ENCODE measurements at places on chromosomes 13 and 19.

DNA sequence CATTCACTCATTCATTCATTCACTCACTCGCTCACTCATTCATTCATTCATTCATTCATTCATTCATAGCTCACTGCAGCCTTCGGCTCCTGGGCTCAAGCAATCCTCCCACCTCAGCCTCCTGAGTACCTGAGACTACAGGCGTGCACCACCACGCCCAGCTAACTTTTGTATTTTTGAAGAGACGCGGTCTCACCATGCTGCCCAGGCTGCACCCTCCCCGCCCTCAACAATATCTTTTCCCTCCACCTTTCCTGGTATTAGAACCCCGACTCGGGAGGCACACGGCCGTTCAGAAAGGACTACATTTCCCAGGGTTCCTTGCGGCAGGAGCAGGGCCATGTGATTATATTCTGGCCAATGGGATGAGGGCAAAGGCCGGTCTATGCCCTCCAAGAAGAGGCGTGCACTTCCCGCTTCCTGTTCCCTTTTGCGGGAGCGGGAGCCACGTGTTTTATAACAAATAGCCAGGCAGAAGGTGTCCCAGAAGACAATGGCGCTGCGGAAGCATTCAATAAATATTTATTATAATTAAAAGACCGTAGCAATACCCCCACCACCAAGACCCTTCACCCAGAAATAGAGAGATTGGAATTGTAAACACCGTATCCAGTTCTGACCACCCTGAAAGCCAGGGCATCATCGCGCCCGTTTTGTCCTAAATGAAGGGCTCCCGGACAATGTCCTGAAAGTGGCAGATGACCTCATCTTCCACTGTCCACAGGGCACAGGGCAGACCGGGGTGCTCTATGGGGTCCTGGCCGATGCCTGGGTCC, 15.9 kb downstream of the TICAM1 start:
- DNase-seq = peak; percentile 82

- DNase-seq = no peak
These were observed 1.3 kb downstream of the FOXA3 start for GRCh38 chr19:45865269-45865948.

DNA sequence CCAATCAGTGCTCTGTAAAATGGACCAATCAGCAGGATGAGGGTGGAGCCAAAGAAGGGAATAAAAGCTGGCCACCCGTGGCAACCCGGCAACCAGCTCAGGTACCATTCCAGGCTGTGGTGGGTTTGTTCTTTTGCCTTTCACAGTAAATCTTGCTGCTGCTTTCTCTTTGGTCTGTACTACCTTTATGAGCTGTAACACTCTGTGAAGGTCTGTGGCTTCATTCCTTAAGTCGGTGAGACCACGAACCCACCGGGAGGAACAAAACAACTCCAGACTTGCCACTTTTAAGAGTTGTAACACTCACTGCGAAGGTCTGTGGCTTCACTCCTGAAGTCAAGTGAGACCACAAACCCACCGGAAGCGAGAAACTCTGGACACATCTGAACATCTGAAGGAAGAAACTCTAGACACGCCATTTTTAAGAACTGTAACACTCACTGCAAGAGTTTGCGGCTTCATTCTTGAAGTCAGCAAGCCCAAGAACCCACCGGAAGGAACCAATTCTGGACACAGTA, 16.5 kb upstream of the SPACA6 start:
- no peak for DNase-seq

DNA sequence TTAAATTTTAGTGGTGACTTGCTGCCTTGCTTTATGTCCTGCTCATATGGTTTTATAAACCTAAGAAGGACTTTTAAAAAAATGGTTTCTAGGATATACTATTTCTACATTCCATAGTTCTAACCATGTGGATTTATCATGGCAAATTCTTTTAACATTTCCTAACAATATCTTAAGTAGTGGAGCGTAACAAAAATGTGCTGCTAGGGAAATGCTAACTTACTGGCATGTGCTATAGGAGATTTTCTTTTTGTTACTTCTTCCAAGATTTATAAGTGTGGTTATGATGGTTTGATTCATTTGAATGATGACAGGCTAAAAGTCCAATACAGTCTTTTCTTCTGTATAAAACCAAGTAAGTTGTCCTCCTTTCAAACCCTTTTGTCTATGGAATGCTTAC, 713.7 kb downstream of the SLITRK1 start:
- DNase-seq = no peak

GRCh38 chr13:111789011-111789410, 277.9 kb upstream of the SOX1 start:
- DNase-seq = no peak

- no peak for DNase-seq
These were observed 2.6 kb downstream of the OR10H5 start for GRCh38 chr19:15790096-15790495.

DNA sequence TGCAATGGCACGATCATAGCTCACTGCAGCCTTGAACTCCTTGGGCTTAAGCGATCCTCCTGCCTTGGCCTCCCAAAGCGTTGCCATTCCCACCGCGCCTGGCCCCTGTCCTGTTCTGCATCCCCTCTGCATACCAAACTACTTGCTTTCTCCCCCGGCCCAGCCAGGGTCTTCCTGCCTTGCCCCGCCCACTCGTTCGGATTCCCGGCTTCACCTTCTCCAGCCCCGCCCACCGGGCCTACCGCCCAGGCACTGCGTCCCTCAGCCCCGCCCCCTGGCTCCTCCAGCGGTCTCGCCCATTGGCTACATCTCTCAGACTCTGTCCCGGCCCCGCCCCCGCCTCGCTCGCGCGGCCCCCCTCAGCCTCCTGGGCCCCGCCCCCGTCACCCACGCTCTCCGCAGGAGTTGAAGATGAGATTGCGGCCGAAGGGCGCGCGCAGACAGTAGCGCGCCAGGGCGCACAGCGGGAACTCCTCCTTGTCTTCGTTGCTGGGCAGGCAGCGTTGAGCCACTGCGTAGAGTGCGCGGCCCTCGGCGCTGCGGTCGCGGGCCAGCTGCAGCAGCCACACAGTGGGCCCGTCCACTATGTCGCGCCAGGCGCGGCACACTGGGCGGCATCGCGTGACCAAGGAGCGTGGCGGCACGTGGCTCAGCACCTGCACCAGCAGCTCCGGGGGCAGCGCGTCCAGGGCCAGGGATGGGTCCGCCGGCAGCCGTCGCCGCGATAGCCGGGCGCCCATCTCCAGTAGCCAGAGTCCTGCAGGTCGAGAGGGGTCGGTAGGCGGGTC, 19.0 kb downstream of the MRPS12 start:
- no peak for DNase-seq

- no peak for DNase-seq
These were observed 13.2 kb upstream of the EIF3G start for GRCh38 chr19:10132905-10133304.

DNA sequence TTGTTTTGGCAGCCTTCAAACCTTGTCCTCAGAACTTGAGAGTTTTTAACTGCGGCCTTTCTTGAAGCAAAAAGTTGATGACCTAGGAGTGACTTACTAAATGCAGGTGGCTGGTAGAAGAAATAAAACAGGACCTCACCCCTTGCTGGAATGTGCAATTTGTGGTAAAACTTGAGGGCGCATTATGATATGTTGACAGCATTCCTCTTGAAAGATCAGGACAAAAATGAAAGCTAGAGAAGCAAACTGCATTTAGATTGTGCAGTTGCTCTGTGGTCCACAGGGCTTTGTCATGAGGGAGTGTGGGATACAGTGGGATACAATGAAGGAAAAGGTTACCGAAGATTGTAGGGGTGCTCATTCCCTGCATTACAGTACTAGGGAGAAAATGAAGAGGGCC, 504.2 kb downstream of the GPC6 start:
- no peak for DNase-seq

DNA sequence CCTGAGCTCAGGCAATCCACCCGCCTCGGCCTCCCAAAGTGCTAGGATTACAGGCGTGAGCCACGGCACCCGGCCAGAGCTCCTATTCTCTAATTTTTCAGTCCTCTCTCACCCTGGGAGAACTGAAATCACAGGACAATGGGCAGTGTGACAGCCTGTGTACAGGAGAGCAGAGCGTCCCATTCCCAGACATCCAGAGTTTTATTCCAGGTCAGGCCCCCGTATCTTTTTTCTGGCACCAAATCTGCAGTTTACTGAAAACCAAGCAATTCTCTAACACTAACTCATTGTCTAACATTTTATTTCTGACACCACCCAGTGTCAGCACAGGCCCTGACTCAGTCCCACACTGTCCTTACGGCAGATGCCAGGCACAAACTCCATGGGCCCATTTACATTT, 6.7 kb downstream of the ZNF708 start:
- DNase-seq = no peak

GRCh38 chr13:92224052-92224821, 825.8 kb downstream of the GPC5 start:
- DNase-seq = no peak

DNA sequence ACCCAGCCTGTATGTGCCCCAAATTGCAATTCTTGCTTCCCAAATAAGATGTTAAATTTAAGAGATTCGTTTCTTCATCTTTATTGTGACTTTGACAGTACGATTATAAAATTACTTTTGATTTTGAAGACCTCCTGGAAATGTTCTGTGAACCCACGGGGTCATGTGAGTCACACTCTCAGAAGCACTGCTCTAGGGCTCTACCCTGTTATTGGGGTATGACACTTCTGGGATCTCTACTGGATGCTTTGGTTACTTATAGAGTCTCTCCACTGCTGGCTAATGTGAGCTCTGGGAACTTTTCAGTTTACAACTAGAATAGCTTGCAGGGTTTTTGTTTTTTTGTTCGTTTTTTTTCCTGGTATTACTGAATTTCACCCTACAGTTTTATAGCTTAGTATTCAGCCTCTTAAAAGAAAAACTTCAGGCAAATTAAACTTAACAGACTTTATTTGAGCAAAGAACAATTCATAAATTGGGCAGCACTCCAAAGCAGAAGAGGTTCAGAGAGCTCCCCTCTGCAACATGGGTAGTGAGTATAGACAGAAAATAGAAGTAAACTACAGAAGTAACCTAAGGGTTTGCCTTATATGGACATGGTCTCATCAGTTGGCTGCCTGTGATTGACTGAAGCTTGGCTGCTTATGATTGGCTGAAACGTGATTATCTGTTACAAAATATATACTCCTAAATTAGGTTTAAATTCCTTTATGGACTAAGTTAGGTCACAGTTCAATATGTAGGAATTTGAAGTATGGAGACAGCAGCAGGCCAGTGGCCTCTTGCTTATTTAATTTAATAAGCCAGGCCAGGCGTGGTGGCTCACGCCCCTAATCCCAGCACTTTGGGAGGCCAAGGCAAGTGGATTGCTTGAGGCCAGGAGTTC, 28.5 kb upstream of the PSPC1 start:
- DNase-seq = no peak

DNA sequence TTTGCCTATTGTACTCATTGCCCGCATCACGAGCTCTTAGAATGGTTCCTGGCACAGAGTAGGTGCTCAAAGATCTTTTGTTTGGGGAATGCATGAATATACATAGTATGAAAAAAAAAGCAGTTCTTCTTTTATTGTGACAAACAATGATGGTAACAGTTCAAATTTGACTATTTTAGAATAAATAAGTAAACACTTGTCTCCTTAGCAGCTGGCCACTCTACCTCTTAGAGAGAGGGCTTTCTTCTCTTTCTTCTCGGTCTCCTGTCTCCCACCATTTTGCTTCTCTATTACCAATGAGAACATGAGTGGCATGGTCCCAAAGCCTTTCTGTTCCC, 639 bp upstream of the SLAIN1 start:
- no peak for DNase-seq

DNA sequence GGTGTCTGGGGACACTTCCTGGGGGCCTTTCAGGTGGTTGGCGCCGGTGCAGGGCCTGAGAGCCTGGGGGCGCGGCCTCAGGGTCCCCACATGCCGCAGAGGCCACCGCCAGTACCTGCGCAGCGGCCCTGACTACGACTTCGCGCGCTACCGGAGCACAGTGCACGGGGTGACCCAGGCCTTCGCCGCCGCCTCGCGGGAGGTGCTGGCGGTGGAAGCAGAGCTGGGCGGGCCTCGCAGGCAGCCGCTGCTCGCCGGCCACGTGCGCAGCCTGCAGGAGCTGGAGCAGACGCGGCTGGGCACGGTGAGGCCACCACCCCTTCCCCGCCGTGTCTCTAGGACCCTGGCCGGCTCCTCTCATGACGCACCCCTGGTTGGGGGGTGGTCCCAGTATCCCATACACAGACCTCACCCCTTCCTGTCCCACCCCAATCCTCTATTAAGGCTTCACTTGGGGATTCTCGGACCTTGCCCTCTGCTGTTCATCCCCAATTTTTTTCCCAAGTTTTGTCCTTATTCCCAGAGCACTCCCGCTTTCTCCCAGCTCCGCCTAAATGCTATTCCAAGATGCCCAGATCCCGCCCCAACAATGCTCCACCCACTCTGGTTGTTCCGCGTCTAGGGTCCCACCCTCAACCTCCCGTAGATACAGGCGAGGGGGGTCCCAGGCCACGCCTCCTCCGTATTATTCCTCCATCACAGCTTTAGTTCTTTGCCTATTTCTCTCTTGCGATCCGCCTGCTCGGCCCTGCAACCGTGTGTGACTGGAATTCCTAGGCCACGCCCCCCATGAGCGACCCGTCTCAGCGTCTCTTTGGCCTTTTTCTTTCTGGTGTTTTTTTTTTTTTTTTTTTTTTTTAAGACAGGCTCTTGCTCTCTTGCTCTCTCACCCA, 1.0 kb downstream of the REX1BD start:
- no peak for DNase-seq

- no peak for DNase-seq
These were observed 136.8 kb downstream of the DCT start for GRCh38 chr13:94342436-94343242.

DNA sequence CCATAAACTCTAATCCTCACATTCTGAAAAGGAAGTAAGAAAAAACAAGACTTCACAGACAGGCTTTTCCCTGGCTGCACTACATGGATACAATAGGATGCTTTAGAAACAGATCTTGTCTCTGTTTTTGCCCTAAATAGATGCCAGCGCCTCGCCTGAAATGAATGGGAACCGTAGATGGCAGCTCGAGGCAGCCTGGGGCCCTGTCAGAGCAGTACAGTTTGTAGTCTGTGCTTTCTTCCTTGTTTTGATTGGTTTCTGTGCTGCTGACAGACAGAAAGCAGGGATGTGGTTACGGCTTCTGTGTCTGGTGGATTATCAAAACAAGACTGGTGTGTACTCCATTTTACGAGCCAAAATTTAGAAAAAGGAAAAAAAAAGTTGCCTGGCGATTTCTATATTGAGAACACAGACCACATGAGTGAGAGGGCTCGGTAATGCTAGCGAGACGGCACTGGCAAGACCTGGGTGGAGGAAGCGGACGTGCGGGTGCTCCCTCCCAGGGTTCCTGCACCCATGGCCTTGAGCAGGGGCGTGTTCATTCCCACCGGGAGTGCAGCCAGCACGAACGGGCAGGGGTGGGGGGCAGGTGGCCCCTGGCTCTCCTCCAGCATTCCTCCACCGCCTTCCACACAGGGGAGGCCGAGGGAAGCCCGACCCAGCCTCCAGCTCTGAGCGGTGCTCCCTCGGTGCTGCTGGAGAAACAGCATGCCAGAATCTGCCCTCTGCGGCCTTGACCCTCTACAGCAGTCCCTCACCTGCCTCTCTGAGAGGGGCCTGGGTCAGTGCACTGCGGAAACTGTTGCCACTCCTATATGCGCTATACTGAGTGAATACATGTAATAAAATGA, 37.6 kb upstream of the C1QTNF9 start:
- no peak for DNase-seq

DNA sequence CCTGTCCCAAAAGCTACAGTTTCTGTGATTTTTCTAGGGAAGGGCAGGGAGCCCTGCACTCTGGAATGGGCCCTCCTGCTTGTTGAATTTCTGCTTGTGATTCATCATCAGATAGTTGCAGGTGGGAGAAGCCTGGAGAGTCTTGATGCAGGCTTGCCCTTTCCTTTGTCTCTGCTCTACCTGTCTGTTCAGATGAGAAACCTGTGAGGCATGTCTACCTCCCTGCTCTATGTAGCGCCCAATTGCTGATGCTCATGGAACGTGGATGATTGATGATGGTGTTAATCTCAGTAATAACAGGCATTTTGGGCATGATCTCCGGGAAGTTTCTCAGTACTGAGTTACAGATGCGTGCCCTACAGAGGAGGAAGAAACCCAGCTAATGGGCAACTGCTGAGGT, 10.9 kb upstream of the CBY2 start:
- DNase-seq = no peak
